Esophagus mucosa (tissue), 1 donor: ENCODE measurements at places on chromosomes 16 and 17. TPM values are rescaled to one million over a fixed set of nuclear protein-coding genes. Genes with fewer than 3 reads are reported as not detected.

DNA sequence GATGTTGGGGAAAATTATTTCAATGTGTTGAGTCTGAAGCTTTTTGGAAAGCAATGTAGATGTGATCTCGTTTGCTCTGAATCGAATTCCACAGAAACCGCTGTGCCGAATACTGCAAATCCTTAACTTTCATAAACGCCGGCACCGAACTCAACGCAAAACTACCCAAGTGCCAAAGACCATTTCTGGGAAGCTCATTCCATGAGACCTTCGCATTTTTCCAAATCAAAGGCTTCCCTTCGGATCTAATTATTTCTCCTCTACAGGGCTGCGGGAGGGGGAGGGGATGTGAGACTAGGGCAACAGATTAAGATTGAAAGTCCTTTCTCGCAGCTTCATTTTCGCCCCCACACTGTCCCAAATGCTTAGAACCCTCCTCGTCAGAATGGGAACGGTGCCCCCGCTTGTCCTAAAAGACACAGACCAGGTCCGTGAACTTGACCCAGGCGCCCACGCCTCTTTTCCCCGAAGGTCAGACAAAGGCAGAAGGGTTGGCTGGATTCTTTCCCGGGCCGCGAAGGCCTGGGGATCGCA, 4.0 kb downstream of the PRAC1 start:
- no peak for ATAC-seq

- ATAC-seq = no peak
Measured at GRCh38 chr16:11234884-11235702, 20.9 kb downstream of the SOCS1 start.

- ATAC-seq = peak; percentile 51
Measured at GRCh38 chr17:60080545-60080944, 1.8 kb upstream of the HEATR6 start.

- peak; percentile 16 for ATAC-seq
Measured at GRCh38 chr16:340370-341091, 12.0 kb downstream of the AXIN1 start.

DNA sequence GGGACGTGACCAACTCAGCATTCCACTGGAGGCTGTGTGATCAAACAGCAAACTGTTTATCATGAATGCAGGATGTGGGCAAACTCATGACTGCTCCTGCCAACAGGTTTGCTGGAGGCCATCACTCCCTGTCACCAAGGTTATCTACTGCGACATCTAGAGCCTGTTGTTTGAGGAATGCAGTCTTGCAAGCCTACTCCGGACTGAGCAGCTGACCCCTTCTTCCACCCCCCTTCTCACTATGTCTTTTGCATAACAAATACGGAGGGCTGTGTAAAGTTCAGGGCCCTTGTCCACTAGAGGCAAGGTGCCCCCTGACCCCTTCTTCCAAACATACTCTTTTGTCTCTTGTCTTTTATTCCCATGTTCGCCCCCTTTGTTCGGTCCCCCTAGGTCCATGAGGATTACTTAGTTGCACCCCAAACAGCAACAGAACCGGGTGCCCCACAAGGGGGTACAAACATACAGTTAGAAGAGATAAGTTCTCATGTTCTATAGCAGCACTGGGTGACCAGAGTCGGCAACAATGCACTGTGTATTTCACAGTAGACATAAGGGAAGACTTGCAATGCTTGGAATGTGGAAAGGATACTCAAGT, 28.7 kb downstream of the MEAK7 start:
- ATAC-seq = no peak

DNA sequence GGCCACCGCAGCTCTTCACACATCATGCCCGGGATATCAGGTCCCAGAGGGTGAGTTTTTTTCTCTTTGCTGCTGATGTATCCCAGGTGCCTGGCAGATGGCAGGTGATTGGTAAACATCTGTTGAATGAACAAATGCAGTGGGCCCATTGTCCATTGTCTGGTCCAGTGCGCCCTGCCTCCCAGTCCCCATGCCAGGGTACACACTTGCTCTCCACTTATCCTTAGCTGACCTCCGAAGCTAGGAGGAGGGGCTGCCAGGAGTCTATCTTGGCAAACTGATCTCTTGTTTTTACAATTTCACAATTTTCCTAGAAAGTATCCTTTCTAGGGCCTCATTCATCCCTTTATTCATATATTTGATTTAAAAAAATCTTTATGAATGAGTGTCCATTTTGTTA, 196.0 kb downstream of the RAB11FIP4 start:
- no peak for ATAC-seq

DNA sequence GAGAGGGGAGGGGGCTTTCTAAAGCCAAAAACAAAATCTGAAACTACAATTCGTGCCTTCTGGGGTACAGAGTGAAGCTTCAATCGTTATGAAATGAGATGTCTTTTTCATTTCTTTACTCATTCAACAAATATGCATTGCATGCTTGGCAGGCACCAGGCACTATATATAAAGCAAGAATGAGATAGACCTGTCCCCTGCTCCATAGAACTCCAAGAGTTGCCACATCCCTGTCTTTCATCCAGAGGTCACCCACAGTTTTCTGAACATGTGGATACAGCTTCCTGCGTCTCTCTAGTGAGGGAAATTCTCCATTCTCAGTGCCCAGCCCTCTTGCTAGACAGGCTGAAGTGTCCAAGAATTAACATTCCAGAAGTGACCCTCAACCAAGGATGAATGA, 343.2 kb upstream of the MAF start:
- no peak for ATAC-seq

GRCh38 chr16:56460101-56460500, 8.7 kb downstream of the OGFOD1 start:
- no peak for ATAC-seq

DNA sequence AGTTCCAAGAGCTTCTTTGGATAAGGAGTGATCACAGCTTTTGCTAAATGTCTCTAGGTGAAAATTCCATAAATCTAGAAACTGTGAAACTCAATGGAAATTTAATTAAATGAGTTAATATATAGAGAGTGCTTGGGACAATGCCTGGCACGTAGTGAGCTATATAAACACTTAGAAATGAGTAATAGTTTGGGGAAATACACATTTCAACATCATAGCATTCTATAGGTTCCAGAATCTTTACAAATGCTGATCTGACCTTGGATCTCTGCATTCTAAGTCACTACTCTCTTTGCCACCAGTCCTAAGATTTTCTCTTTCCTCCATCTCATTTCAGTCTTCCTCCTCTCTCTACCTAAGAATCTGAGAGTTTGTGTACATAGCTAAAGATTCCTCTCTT, 175.6 kb downstream of the SOX9 start:
- ATAC-seq = peak; percentile 84

Gene GGT6
- total RNA-seq = 41.6 TPM

Gene HOXB4
- 2.4 TPM for total RNA-seq
